ENCODE measurements at places on chromosomes 2 and 18. TPM values are rescaled to one million over a fixed set of nuclear protein-coding genes. Genes with fewer than 3 reads are reported as not detected.

DNA sequence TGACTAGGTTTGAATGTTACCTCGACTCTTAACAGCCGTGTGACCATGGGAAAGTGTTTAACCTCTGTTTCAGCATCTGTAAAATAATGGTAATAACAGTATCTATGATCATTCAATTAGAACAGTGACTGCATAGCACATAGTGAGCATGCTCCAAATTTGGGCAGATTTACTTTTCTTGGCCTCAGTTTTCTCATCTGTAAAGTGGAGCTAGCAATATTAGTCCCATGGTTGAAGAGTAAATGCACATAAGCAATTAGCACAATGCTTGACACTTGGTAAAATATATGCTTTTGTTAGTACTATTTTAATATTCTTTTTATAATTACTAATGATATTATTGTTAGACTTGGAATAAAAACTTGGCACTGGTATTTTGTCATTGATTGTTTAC, 66.4 kb upstream of the TANC1 start:
- no peak overlapping the region for H3K4me3 ChIP-seq
- DNase-seq = no peak
- H3K36me3 ChIP-seq = no peaks in the 10 kb centered on the region
- no peaks in the 10 kb centered on the region for H3K27me3 ChIP-seq

CFAP65 gene
- total RNA-seq = not detected

CCDC142 gene
- 32.4 TPM for total RNA-seq

DNA sequence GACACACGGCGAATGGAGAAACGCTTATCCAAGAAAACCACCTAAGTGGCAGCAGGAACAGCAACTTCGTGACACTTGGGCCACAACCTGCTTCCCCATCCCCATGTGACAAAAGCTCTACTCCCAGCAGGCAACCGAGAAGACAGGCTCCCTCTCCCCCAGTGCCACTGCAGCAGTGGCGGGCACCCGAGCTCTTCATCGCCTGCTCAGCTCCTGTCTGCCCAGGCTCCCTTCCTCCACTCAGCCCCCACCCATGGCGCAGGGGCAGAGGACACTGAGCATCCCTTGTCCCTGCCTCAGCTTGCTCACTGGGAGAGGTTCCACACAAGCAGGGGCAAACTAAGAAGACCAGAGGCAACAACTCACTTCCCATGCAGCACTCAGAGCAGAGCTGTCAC, 22.9 kb downstream of the SLC66A2 start:
- peaks cover 17% of the 10 kb centered on the region for H3K36me3 ChIP-seq
- H3K27ac ChIP-seq = no peak overlapping the region
- no peak overlapping the region for H3K4me3 ChIP-seq
- no peak for DNase-seq
- no peaks in the 10 kb centered on the region for H3K4me1 ChIP-seq

EIF2B4 gene
- total RNA-seq = 24.2 TPM
